ENCODE measurements at places on chromosomes 7 and 10.

DNA sequence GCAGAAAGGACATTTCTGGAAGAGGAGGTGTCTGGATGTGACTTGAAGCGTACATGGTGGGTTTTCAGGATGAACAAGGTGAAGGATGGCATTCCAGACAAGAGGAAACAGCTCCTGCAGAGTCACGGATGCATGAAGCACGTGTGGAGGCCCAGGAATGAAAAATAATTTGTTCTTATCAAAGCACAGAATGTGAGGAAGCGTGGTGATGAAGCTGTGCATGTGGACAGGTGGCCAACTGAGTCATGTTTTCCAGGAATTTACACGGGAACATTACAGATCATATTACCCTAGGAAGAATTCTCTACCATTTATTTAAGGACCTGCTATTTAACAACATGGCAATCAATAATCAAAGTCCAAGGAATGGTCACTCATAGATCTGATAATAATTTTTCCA, 413.2 kb upstream of the KLF6 start:
- no peak for DNase-seq

- no peak for DNase-seq
These were observed 20.0 kb downstream of the PDSS1 start for GRCh38 chr10:26717476-26717875.

DNA sequence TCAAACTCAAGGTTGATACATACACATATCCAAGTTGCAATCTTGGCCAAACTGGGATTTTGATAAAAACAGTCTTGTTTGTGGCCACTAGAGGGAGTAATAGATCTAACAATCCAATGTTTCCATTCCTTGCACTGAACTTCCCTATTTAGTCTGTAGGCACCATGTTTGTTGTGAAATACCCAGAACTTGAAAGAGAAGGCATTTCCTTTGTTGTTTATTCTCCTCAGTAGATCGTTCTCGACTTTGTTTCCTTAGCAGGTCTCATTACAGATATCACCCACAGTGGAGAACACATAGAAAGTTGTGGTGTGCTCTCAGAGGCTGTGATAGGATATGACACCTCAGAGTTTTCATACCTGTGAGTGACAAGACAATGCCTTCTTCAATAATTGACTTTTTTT, 70.3 kb upstream of the MXI1 start:
- DNase-seq = peak; percentile 94

DNA sequence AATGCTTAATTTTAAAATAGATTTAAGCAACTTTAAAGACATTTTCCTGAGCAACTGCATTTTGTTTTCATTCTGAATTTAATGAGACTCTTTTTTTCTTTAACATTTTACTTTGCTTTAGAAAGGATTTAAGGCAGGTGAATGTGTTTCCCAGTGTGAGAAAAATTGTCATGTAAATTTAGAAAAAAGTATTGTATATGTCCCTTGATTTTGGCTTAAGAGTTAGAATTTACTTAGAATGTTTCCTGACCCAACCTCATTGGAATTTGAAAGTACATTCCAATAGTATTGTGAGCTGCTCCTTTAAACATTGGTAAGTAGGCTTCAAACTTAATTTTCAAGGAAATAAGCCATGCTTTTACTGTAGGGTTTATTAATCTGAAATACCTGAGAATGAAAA, 110.2 kb downstream of the PTEN start:
- no peak for DNase-seq

DNA sequence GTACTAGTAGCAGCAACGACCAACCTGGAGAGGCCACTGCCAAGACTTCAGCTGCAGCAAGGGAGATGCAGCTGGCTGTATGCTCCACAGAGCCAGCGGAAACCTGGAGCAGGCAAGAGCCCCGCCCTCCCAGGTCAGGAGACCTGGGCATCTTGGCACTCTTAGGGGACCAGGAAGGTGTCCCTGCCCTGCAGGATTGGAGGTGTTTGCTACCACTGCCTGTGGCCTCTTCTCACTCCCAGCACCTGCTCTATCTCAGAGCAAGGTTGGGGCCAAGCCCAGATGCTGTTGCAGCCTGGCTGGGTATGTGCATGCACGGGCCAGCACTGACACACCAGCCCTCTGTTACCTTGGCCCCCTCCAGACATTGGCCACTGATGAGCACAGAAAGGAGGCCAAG, 1512.8 kb downstream of the REEP3 start:
- no peak for DNase-seq

GRCh38 chr7:13988065-13988464, 1.4 kb downstream of the ETV1 start:
- DNase-seq = peak; percentile 39

DNA sequence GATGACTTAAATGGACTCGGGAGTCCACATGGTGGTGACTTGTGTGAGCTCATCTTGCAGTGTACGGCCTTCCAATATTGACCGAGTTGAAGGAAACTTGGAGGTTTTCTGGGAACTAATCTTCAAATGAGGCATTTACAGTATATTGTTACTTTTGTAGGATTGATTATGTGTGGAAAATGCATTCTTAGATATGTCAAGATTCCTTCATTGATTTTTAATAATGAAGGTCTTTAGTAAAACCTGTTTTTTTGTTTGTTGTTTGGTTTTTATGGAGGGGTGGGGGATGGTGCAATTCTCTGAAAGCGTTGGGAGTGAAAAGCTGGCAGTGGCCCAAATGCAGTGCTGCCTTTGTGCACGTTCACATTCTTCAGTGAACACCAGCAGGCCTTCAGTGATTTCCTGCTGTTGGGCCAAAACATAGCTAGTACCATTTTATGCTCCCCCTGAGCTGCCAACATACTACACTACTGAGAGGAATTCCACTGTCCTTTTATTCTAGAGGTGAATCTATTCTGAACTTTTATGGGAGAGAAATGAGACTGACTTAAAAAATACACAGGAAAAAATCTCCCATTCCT, 50.4 kb downstream of the CCNY start:
- DNase-seq = peak; percentile 69

DNA sequence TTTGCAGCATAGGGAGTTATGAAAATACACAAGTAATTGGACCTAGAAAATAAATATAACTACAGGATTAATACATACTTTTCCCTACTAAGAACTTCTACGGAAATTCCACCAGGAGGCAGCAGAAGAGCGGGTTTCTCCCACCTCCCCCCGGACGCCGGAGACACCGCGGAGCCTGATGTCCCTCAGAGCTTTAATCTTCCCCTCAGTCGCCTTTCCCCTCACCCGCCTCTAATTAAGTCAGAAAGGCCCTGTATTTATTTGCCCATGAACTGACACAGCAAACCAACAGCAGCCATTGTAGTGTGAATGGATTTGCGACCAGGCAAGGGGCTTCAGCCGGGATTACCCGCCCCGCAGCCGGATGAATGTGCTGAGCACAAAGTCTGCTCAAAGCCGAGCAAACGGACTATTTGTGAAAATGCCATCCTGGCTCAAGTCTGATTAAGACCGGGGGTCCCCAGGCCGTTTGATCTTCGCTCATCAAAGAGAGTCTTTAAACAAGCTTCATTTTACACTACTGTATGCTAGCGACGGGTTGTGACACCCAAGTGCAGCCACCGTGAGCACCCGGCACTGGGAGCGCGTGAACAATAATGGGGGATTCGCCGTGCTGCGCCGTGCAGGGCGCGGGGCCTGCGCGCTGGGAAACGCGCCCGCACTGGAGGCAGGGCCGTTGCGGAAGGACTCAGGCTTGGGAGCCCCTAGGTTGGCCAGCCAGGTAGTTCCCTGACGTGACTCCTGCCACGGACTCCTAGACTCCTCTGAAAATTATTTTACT, 5.6 kb upstream of the DKK1 start:
- peak; percentile 75 for DNase-seq

GRCh38 chr7:106779877-106780276, 85.2 kb upstream of the PIK3CG start:
- DNase-seq = peak; percentile 12

GRCh38 chr7:127995881-127996215, 35.4 kb downstream of the LRRC4 start:
- no peak for DNase-seq

GRCh38 chr10:30778769-30779168, 149.2 kb upstream of the LYZL2 start:
- no peak for DNase-seq

- no peak for DNase-seq
These were observed 15.9 kb downstream of the POLL start for GRCh38 chr10:101572126-101572525.

DNA sequence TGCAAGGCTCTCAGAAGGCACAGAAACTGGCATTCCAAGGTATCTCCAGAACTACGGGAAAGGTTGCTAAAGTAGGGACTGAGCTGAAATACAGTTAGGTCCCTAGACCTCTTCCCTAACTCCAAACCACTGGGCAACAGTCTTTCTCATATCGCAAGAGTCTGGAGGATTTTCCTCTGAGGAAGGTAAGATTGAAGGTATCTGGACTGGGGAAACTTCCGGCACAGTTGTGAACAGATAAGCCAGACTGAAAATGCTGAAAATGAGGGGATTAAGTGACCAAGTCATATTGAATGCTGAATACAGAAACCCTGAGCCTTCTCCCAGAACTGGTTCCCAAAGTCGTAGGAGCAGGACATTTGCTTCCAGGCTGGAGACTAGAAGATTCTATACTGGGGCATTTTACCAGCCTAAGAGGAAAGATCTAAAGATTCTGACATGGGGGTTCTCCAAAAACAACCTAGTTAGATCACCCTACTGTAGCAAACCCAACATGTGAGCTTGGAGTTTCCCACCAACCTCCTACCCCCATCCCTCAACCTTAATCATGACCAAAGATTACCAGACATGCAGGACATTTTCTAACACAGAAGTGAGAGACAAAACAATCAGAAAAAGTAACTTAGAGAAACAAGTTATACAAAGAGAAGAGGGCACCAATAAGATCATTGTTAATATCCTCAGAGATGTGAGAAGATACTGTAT, 2.8 kb upstream of the PRRT4 start:
- no peak for DNase-seq

DNA sequence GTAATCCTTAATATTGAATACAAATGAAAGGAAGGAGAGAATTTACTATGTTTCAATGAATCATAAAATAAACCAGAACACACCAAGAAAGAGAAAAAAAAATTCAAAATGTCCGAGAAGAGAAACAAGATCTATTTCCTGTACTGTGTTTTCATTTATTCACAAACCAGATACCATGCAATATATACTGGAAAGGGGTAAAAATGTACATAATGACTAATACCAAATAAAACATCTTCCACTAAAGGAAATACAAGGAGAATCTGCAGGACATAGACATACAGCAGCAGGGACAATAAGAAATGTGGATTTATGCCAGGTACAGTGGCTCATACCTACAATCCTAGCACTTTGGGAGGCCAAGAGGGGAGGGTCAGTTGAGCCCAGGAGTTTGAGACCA, 24.3 kb upstream of the TMEM26 start:
- DNase-seq = no peak

GRCh38 chr7:112386619-112387018, 63.6 kb upstream of the IFRD1 start:
- DNase-seq = no peak

DNA sequence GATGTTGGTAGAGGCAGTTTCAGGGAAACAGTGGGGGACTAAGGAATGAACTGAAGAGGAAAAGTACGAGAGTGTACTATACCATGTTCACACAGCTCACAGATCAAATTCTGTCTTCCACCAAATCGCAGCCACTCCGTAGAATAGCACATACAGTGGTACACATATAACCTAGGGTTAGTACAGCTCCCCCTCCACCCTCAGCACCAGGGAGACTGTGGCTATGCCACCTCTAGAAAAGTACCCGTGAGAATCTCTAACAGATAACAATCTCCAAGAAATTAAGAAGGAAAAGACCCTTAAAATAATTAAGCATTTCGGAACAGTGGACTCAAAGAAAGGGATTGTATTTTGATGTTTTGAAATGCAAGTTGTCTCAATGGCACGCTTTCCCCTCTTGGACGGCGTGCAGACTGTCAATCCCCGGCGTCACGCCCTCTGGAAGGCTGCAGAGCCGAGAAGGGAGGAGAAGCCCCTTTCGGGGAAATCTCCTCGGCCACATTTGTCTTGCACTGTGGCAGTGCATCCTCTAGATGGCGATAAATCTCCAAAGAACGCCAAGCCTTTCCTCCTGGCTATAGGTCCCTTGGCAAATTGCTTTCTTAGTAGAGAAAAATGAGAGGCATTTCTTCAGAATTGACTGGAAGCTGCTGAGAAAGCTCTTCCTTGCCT, 345.0 kb downstream of the REEP3 start:
- peak; percentile 93 for DNase-seq

- no peak for DNase-seq
These were observed 40.2 kb downstream of the ANKRD61 start for GRCh38 chr7:6071406-6071805.

DNA sequence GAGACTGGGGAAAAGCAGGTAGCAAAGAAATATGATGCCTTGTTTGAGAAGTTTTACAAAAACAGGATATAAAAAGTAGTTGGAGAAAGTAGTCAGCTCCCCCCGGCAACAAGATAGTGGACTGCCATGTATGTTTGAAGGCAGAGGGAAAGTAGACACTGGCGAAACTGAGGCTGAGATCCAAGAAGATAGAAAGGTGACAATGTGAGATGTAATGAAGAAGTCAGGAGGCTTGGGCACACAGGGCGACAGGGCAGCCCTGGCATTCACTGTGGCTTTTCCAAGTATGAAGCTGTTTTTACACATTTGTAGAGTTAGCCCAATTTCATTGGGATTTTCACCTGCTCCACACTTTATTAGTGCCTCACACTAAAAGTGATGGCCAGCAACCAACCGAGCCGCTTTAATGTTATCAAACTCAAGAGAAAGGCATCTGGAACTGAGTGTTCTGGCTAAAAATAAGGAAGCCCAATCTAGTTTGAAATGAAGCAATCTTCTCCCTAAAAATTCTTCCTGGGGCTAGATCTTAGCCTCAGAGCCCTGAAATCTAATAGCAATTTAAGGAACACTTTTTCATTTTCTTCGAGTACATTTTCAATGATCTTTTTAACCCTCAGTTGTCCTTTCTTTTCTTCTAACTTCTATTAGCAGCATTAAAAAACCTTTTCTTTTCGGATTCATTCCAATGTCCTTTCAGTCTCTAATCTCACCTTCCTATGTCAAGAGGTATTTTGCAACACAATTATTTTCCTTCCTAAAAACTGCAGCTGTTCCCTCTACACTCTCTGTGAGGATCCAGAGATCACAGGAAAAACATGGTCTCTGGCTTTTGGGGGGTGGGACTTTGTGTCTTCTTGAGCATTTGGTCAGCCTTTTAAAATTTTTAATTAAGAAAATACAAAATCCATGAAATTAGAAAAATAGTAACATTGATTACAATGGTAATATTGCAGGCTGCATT, 108.0 kb downstream of the RNLS start:
- no peak for DNase-seq

All from OCI-M1 (cell line).